ENCODE measurements at places on chromosomes 5 and 9. TPM values are rescaled to one million over a fixed set of nuclear protein-coding genes. Genes with fewer than 3 reads are reported as not detected.
A peak's percentile ranks its signal among the peaks of the same experiment; 100 is the strongest.

Gene NINJ1
- 53.7 TPM for total RNA-seq

GRCh38 chr9:98107926-98108325 is 11.1 kb downstream of the TRIM14 start:
- no peak overlapping the region for H3K4me3 ChIP-seq
- no peaks in the 10 kb centered on the region for H3K27me3 ChIP-seq

Gene OLFML2A
- 41.1 TPM for total RNA-seq

DNA sequence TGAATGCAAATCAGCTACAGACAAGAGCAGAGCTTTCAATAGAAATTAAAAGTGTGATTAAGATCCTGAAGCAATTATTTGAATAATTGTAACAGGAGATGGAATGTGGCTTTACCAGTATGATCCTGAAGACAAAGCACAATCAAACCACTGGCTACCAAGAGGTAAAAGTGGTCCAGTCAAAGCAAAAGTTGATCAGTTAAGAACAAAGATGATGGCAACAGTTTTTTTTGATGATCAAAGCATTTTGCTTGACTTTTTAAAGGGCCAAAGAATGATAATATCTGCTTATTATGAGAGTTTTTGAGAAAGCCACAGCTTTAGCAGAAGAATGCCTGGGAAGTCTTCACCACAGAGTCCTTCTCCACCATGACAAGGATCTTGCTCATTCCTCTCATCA is 409.2 kb downstream of the CSNK1G3 start:
- peaks cover 10% of the 10 kb centered on the region for H3K4me1 ChIP-seq
- no peak overlapping the region for H3K4me3 ChIP-seq
- no peaks in the 10 kb centered on the region for H3K36me3 ChIP-seq
- DNase-seq = no peak

Gene SPATA31A3
- not detected for total RNA-seq

DNA sequence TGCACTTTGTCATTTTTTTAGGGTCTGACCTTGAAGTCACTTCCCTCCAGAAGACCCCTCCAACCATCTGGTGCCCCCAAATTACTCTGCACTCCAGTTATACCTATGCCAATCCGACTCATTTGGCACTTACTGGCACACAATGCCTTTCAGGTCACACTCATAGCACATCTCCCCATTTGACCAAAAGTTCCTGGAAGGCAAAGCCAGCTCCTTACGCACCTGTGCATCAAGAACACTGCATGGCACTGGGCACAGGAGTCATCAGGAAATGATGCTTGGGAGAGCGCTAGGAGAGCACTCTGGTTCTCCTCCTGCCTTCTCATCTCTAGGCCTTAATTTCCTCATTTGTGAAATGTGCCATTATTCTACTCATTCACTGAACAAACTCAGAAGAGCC is 2.9 kb downstream of the TNIP1 start:
- H3K27ac ChIP-seq = peak overlapping the region; percentile 99
- peaks cover 4% of the 10 kb centered on the region for H3K36me3 ChIP-seq
- DNase-seq = no peak
- no peaks in the 10 kb centered on the region for H3K27me3 ChIP-seq
- peaks cover 76% of the 10 kb centered on the region for H3K4me1 ChIP-seq

DNA sequence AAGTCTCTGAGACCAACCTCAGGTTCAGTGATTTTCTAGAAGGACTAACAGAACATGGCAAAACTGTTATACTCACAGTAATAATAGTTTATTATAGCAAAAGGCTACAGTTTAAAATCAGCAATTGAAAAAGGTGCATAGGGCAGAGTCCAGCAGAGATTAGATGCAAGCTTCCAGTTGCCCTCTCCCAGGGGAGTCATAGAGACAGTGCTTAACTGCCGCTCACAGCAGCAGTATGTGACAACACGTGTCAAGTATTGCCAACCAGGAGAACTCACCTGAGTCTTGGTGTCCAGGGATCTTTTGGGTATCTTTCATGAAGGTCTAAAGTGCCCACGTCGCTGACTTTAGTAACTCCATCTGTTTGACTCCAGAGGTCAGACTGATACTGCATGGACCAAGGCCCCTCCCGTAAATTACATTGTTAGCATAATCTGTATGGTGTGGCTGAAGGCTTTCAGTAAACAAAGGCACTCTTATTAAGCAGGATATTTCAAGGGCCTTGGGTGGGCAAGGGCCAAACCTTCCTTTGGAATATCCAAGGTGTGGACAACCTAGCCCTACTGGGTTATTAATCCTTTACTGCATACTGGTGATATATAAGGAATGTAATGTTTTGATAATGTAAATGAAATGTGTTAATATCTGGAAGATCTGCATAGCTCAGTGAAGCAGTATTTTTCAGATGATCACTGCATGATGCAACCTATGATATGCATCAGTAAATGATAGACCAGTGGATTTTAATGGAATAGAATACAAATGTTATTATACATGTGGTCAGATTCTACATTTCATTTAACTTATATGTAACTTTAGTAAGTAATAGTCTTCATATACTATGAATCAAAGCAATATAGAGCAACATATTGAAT is 44.0 kb downstream of the RASA1 start:
- H3K27ac ChIP-seq = no peak overlapping the region
- DNase-seq = no peak
- no peaks in the 10 kb centered on the region for H3K27me3 ChIP-seq
- H3K4me3 ChIP-seq = no peak overlapping the region

GRCh38 chr9:96294159-96294545 is 7.8 kb downstream of the HSD17B3 start:
- no peaks in the 10 kb centered on the region for H3K27me3 ChIP-seq
- H3K36me3 ChIP-seq = no peaks in the 10 kb centered on the region
- H3K27ac ChIP-seq = no peak overlapping the region
- no peaks in the 10 kb centered on the region for H3K4me1 ChIP-seq

- no peak overlapping the region for H3K4me3 ChIP-seq
- no peak overlapping the region for H3K27ac ChIP-seq
- no peaks in the 10 kb centered on the region for H3K4me1 ChIP-seq
- no peak for DNase-seq
- H3K36me3 ChIP-seq = peaks cover 7% of the 10 kb centered on the region
These were observed 217.5 kb upstream of the SH3GL2 start for GRCh38 chr9:17361378-17361777.

DNA sequence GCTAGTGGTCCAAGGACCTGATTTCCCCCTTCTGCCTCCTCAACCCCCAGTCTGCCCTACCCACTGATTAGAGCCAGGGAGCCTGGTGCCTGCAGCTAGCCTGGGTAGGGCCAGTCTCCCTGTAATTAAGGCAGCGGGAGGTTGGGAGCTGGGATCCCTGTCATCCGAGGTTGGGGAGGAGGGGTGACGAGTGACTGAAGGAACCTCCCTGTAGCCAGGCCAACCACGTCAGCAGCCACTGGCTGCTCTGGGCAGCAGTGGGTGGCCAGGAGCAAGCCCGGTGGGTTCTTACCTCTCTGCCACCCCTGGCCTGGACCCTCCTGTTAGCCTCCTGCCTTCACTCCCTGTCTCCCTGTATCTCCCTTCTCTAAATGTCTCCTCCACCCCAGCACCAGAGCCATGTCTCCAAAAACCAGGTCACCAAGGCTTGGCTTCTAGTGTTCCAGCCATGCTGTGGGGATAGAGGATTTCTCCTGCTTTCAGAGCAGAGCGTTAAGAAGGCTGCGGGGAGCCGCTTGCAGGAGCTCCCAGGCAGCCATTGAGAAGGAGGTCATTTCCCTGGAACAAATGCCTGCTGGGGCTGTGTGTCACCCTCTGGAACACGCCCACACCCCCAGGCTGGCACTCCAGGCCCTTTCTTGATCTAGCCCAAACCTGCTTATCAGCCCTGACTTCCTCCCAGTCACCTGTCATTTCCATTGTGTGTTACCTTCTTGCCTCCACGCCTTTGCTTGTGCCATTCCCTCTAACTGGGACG is 65.0 kb upstream of the GGTA1 start:
- no peaks in the 10 kb centered on the region for H3K27me3 ChIP-seq
- H3K36me3 ChIP-seq = no peaks in the 10 kb centered on the region
- H3K4me1 ChIP-seq = peaks cover 37% of the 10 kb centered on the region
- no peak for DNase-seq
- H3K27ac ChIP-seq = no peak overlapping the region

Data from left ventricle myocardium inferior (tissue), 1 donor.